Right lung (tissue), 10 donors: ENCODE measurements at places on chromosomes 7 and 10. TPM values are rescaled to one million over a fixed set of nuclear protein-coding genes. Genes with fewer than 3 reads are reported as not detected.

DNA sequence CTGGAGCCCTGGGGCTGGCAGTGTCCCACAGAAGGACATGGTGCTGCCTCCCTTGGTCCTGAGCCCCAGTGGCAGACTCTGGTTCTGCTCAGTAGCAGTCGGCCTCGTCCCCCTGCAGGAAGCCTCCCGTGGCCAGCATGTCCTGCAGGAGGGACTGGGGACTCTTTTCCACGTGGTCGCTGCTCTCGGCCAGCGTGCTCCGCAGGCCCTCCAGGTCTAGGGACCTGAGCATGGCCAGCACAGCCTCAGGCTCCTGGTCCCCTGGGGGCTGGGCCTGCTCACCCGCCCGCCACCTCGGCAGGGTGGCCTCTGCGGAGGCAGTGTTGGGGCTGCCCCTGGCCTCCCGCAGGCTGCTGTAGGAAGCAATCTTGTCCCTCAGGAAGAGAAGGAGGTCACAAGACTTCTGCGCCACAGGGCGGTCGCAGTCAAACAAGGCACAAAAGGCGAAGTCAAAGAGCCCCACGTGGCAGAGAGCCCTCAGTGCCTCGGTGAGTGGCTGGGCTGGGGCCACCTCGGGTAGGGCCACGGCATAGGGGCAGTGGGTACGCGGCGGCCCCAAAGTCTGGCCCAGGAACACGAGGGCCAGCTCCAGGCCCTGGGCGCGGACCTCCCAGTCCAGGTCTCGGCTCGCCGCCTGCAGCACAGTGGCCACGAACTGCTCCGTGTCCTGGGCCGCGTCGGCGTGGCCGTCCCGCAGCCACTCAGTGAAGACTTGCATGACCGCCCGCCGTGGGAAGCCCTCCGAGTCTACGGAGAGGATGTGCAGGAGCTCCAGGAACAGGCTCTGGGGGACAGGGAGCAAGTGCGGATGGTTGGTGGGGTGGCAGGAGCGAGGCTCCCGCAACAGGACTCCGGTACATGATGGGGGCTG lies 17.1 kb downstream of the BRAT1 start:
- DNase-seq: no peak

- no peak for DNase-seq
Measured at GRCh38 chr7:1362301-1362700, 97.0 kb downstream of the MICALL2 start.

Gene SPAG6
- polyA plus RNA-seq: 6.6 TPM

DNA sequence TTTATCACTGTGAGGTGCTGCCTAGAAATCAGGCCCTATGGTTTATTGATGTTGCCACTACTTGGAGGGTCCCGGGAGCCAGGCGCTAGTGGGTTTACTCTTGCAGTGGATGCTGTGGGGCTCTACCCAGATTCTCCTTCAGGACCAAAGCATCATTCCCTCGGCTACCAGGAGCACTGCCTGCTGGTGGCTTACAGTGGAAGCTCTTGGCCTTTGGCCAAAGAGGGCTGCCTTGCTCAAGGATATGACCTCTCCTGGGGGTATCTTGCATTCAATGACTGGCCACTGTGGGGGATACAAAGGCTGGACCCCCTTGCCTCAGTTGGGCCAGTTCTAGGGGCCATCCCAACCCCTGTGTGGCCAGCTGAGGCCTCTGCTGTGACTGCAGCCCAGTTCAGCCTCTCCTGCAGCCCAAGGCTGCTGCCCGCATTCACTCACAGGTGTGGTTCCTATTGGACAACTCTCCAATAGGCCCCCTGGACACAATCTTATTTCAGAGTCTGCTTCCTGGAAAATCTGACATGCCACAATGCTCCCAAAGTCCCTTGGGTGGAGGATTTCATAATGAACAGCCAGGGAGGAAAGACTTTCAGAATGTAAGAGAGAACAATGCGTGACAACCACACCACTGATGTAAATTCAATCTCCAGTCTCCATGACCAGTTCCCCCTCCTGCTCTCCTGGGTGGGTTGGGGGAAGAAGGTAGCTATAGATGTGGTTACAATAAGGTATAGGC lies 196.3 kb downstream of the SNX10 start:
- DNase-seq: no peak

- no peak for DNase-seq
Measured at GRCh38 chr10:45471531-45472310, 97.7 kb downstream of the ALOX5 start.

GRCh38 chr7:137538361-137538762 lies 194.8 kb upstream of the PTN start:
- no peak for DNase-seq

GRCh38 chr10:50575477-50576244 lies 48.1 kb downstream of the SGMS1 start:
- DNase-seq: no peak

- DNase-seq: no peak
Measured at GRCh38 chr7:28435152-28435551, 22.8 kb downstream of the CREB5 start.

GRCh38 chr10:84214612-84215235 lies 10.6 kb downstream of the LRIT2 start:
- no peak for DNase-seq

- DNase-seq: no peak
Measured at GRCh38 chr10:1043532-1043995, 5.4 kb downstream of the IDI1 start.

GRCh38 chr7:81120803-81121202 lies 202.0 kb upstream of the SEMA3C start:
- no peak for DNase-seq

- no peak for DNase-seq
Measured at GRCh38 chr7:33130184-33130583, 820 bp downstream of the BBS9 start.

Gene PON3
- 12.6 TPM for polyA plus RNA-seq

Gene ANKRD22
- 0.48 TPM for polyA plus RNA-seq

DNA sequence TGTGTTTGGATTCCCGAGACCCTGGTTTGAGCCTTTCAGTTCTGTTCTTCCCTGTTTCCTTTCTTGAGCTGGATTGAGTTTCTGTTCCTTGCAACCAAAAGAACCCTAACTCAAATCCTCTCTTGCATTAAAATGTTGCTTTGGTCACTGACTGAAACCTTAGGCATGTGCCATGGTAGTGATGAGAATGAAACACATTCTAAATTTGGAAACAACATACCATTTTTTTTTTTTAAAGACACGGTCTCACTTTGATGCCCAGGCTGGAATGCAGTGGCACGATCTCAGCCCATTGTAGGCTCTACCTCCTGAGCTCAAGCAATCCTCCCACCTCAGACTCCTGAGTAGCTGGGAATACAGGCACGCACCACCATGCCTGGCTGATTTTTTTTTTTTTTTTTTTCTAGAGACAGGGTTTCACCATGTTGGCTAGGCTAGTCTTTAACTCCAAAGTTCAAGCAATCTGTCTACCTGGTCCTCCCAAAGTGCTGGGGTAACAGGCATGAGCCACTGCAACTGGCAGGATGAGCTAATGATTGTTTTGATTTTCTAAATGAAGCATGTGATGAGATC lies 8.4 kb downstream of the THAP5 start:
- DNase-seq: no peak

GRCh38 chr7:95246831-95247370 lies 77.4 kb downstream of the PON1 start:
- peak; percentile 58 for DNase-seq

- no peak for DNase-seq
Measured at GRCh38 chr10:7610026-7610425, 56.7 kb downstream of the ITIH5 start.

- no peak for DNase-seq
Measured at GRCh38 chr7:26052706-26053105, 99.3 kb upstream of the NFE2L3 start.

DNA sequence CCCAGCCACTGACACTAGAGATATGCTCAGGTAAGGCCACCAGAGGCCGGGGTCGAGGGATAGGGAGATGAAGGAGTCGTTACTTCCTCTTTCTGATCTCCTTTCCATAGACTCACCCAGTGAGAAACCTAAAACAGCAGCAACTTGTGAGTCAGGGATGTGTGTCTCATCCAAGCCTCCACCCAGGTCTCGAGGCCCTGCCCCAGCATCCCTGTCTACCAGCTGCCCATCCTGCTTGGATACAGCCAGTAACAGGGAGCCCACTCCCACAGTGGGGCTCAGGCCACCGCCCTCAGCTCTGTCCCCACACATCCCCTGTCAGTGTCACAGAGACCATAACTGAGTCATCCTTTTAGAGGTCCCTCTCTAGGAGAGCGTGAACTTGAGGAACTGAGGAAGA lies 49.6 kb upstream of the CHST15 start:
- no peak for DNase-seq

Gene CYP26C1
- polyA plus RNA-seq: 0.05 TPM

Gene ADCYAP1R1
- polyA plus RNA-seq: 1.5 TPM

DNA sequence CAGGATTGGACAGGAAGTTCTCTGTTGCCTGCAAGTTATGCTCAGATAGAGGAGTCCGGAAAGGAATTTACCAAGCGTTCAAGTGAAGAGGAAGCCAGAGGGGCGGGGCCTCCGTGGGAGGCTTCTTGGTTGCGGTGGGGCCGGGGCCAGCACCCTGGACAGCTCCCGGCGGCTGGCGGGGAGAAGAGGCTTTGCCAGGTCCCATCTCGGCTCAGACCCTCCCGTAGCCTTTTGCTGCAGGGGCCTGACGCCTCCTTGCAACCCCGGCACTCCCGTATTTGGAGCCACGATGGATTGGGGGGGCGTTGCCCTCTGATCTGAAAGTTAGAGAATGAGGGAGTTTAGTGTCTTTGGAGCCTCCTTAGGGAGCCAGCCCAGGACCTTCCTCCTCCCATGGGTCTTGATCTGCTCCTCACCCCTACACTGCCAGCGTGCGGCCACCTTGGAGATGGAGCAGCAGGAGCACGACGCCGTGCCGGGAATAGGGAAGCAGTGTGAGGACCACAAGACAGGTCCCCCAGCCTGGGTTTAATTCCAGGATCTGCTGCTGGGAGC lies 3.1 kb upstream of the SLC18A3 start:
- DNase-seq: peak; percentile 78

DNA sequence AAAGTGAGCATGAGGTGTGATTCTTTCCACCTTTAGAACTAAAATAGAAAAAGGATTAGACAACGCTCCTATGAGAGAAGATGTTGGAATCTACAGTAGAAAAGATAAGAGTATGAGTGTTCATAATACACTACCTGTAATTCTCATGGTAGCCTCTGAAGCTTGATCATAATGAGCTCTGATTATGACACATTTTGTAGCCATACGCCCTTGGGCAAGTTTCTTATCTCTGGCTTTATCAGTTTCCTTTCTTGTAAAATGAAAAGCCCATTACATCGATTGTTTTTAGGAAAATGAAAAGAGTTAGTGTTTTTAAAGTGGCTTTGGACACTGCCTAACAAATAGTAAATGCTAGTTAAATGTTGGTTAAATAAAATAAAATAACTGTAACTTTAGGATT lies 22.4 kb upstream of the PRSS58 start:
- DNase-seq: no peak

DNA sequence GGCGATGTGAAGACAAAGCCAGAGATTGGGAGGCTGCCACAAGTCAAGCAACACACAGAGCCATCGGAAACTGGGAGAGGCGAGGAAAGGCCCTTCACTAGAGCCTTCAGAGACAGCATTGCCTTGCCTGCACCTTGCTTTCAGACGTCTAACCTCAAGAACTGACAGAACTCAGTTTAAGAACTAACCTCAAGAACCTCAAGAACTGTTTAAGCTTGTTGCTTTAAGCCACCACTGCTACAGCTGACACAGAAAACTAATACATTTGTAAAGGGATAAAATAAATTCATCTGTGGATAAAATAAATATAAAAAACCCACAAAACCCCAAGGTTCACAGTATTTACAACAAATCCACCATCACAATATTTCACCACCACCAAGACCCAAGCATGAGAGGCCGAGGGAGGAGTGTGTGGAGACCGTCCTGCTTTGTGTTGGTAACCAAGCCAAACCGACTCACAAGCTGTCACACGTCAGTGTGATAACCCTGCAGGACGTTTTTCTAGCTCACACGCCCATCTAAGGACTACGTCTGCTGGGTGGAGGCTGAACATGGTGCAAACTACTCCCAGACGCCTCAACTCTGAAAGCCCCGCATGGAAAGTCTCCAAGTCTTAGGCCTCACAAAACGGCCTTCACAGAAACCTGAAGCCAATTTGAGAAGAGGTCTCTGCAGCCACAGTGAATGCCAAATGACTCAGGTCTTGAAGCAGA lies 116.8 kb downstream of the ABLIM1 start:
- DNase-seq: peak; percentile 46

DNA sequence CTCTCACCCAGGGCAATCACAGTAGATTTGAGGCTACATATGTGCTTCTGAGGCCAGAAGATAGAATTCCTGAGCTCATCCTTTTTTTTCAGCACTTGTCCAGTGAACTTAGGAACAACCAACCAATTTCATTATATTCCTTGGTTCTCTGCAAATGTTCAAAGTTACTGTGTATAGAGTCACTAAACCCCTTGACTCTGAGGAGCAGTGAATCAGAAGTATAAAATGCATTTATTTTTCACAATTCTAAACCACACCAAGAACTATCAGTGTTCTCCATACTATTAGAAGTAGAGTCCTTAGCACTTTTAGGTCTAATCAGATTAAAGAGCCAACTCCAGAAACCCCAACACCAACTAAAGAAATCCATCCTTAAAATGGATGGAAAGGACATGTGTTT lies 19.6 kb upstream of the PAPSS2 start:
- DNase-seq: no peak

Gene KIF11
- polyA plus RNA-seq: 42.2 TPM

GRCh38 chr10:122234416-122234815 lies 36.7 kb upstream of the BTBD16 start:
- DNase-seq: no peak

DNA sequence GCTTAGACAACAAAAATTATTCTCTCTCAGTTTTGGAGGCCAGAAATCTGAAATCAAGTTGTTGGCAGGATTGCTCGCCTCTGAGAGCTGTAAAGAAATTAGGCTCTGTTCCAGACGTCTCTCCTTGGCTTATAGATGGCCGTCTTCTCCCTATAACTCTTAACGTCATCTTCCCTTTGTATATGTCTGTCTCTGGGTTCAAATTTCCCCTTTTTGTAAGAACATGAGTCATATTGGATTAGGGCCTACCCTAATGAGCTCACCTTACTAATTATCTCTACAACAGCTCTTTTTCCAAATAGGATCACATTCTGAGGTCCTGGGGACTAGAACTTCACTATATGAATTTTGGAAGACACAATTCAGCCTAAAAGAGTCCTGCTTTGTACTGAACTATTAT lies 22.4 kb downstream of the GALNTL5 start:
- DNase-seq: no peak

DNA sequence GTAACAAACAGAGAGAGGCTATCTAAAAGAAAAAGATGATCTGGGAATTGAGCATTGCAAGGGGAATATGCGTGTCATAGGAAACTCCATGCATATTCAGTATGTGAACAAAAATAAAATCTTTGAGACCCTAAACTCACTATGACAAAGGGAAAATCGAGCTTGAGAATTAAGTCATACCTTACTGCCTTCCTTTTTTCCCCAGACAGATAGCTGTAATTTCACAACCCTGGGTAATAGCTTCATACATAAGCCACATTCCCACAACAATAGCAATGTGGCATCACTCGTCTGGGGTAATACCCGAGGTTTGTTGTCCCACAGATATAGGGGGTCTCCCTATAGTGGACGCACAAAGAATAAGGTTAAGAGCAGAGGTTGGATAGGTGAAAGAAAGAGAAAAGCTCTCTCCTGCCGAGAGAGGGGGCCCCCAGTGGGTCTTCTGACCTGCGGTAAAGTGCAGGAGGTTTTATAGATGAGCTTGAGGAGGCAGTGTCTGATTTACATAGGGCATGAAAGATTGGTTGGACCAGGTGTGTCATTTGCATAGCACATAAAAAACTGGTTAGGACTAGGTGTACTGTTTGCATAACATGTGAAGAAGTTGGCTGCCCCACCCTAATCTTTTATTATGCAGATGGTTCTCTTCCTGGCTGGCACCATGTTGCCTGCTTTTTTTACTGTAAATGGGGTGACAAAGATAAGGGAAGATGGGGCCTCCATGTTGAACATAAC lies 11.6 kb downstream of the CYP3A43 start:
- no peak for DNase-seq

- DNase-seq: no peak
Measured at GRCh38 chr10:58973235-58973595, 203.2 kb upstream of the PHYHIPL start.
